ENCODE measurements at places on chromosomes 4 and X.

- DNase-seq: no peak
Observed at GRCh38 chr4:23828779-23829178, 61.1 kb downstream of the PPARGC1A start.

- DNase-seq: no peak
Observed at GRCh38 chr4:135508006-135508714, 1306.6 kb upstream of the PABPC4L start.

GRCh38 chr4:1337376-1337831 is 9.6 kb upstream of the UVSSA start:
- no peak for DNase-seq

DNA sequence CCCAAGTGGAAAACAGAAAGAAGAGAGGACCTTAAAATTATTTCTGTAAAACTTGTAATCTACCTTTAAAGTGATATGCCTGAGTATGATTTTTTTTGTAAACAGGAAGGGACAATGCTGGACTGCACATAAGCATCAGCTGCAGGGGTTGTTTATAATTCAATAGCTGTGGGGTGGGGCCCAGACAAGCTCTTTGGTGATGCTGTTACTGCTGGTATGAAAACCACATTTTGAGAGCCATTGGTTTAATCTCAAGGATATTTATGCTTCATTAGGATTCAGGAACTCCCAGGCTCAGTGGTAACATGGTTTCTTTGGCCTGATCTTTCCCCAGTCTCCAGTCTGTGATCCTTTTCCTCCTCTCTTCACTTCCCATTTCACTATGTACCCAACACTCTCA is 34.3 kb upstream of the GRPR start:
- DNase-seq: no peak

DNA sequence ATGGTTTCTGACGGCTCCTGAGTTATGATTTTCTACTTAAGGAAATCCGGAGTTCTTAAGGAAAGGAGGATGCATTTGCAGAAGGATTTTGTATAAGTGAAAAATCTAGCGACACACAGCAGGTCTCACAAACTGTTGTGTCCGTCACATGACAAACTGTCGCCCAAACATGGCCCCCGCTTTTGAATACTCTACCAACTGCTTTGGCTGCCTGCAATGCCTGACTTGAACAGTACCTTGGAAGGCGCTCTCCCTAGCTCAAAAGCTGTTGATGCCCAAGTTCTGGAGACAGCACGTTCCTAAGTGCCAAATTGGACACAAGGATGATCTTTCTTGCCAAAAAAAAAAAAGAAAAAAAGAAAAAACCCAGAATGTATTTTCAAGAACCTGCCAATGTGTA is 103.2 kb downstream of the ENPP6 start:
- DNase-seq: no peak

Measured in stimulated activated CD4-positive, alpha-beta T cell treated with anti-CD3 and anti-CD28 coated beads, TNF-alpha, amount 100 ng/mL, for 1 hour (primary cell).